ENCODE measurements at places on chromosomes 5 and 9.

- DNase-seq: no peak
Measured at GRCh38 chr5:179387151-179388110, 42.2 kb upstream of the ADAMTS2 start.

- no peak for DNase-seq
Measured at GRCh38 chr9:114149765-114150340, 5.5 kb upstream of the COL27A1 start.

DNA sequence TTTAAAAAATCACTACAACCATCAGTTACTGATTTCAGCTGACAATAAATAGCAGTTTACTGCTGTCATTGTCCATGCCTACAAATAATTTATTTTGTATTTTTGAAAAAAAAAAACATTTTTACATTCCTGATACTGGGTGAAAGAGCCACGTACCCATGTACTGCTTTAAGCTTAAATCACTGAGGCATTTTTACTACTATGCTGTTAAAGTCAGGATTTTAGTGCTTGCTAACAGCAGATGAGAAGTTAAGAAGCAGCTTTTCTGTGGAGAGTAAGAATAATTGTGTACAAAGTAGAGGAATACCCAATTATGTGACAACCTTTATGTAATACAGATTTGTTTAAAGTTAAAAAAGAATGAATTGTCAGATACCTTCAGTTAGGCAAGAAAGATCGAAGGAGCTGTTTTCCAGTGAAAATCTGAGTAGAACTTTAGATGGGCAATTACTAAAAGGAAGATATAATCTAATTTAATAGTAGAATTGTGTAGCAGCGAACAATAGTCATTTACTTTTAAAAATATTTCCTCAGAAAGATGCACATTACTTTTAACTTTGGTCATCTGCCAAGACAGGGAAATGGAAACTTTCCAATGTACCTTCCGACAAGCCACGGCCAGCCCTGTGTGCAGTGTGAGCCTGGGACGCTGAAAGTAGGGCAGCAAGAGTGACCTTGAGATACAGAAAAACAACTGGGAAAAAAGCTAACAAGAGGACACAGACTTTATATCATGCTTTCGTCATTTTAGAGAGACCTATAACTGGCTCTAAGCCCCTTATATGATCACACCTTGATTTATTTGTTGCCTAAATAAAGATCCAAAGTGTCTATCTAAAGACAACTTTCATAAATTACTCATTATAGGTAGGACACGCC is 39.9 kb downstream of the RHOBTB3 start:
- no peak for DNase-seq

- no peak for DNase-seq
Measured at GRCh38 chr5:16957304-16958196, 21.5 kb upstream of the MYO10 start.

DNA sequence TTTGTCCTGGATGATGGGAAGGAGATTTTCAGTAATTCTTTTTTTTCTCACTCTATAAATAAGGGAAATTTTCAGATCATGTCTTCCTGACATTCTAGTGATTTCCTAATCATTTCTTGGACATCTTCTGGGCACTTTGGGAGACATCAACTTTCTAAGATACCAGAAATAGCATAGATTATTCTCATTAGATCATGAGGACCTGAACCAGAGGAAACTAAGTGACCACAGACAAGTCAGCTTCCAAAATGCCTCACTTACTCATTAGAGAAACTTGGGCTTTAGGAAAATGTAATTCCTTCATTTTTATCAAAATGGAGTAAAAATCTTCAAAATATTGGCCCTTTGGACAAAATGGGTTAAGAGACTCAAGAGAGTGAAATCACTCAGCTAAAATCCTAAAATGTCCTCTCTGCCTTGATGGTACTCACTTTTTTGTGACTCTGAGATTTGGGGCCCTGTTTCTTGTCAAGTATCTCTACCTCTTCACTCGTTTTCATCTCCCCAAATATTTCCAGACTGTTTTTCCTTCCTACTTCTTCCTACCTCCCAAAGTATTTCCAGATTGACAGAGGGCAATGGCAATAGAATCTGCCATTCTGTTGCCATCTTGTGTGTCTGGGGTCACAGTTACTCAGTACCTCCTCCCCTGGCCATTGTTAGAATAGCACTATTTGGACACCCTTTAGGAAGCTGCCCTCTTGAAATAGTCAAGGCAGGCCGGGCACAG is 194.5 kb downstream of the NR3C1 start:
- DNase-seq: no peak

GRCh38 chr5:154117930-154118329 is 72.6 kb upstream of the GALNT10 start:
- no peak for DNase-seq

- DNase-seq: no peak
Measured at GRCh38 chr9:83056174-83056573, 6.8 kb downstream of the RASEF start.

DNA sequence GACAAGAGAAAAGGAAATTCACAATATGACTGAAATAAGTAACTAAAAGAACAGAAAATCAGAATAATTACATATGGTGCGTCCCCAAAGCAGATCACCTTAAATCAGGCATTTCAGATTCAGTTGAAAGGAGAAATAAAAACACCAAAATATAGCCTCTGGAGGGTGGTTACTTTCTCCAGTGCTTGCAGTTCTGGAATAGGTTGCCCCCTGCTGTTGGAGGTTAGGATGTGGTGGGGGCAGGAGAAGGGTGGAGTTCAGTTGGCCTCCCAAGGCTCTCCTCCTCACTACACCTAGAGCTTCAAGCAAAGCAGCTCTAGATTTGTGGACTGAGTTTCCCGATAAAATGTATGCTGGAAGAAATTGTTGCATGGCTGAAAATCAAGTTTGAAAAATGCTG is 338.2 kb upstream of the TLE4 start:
- DNase-seq: peak; percentile 40

- DNase-seq: no peak
Measured at GRCh38 chr9:114395768-114396167, 8.0 kb upstream of the AKNA start.

- no peak for DNase-seq
Measured at GRCh38 chr5:72293495-72294055, 26.5 kb downstream of the MRPS27 start.

DNA sequence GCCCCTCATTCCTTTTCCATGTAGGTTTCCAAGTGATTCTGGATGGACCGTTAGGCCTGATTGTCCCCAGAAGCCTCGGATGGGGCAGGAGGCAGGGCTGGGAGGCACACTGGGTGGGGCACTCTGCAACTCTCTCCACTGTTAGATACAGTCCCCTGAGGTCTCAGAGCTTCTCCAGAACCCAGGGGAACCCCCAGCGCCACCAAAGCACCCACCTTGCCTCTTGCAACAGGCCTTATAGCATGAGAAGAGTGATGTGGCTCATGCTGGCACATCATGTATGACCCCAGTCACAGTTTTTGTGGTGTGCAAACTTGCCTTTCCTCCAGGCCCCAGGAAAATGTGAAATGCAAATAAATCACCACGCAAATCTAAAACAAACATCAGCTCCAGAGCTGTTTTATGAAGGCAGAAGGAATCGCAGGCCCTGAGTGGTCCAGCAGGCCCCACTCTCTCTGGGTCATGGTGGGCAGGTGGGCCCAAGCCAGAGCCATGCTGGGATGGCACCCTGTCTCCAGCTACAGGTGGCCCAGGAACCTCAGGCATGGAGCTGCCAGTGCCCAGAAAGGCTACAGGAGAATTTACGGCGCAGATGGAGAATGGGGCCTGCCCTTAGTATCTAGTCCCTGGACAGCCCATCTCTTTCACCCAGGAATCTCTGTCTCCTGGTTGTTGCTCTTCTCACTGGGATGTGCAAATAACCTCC is 36.3 kb upstream of the CDKN2AIPNL start:
- DNase-seq: no peak

Data from suppressor macrophage treated with lipopolysaccharide for 1 hour (primary cell).